ENCODE measurements at places on chromosomes 12 and 14.
A peak's percentile ranks its signal among the peaks of the same experiment; 100 is the strongest.

DNA sequence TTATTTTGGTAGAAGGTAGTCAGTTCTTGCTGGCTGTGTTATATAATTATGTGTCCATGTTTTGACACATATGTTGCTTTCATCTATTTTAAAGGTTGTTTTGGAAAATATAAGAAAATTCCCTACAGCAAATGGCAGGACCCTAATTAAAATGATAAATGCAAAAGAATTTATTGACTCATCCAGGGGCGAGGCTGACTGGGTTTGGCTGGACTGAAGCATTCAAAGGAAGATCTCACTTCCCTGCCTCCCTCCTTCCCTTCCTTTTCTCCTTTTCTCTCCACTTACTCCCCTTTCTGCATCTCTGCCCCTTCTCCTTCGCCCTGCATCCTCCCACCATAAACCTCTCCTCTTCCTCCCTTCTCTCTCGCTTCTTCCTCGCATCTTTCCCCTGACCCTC is 129.6 kb downstream of the SNAPC1 start:
- no peak for DNase-seq

DNA sequence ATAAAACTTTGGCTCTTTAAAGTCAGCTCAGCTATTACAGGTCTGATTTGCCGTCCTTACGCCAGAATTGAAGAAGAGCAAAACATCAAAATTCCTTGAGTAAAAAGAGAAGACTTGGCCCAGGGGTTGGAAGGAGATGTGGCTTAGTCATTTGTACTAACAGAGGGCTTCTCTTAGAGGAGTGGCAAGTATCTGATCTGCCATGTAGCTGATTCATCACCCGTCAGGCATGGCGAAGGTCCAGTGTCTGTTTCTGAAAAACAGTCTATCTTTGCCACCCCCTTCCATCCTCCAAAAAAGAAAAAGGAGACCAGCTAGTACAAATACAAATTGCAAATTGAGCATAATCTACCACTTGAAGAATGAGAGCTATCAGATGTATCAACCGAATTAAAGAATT is 91.9 kb downstream of the RAD52 start:
- DNase-seq, result peak; percentile 14

DNA sequence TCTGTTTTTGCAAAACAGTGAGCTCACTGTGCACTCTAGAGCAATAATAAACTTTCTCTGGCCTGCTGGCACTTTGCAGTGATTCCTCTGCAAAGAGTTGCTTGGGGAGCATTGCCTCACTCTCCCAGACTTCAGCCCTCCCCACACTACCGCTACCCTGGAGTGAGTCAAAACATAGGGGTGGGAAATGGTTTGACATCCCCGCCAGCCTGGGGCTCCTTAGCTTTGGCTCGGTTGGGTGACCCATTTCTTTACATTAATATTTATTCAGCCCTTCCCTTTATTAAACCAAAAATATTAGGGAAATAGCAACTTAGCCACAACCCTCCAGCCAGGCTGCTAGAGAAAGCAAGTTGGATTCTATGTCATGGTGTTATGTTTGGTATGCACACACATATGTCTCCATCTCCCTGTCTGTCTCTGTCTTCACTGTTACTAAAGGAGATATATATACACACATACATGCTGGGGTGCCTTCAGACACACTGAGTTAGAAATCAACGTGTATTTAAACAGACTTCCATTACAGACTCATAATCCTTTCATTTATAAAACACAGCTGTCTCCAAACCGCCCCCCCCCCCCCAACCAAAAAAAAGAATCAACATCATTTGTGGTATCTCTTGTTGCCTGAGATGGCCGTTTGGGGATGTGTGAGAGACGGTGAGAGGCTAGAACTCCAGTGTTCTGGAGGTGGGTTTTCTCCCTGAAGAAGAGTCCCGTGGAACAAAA is 3.4 kb upstream of the IRF2BPL start:
- no peak for DNase-seq

- no peak for DNase-seq
Observed at GRCh38 chr12:52646613-52647012, 5.4 kb downstream of the KRT2 start.

- no peak for DNase-seq
Observed at GRCh38 chr12:91825999-91826398, 319.6 kb downstream of the BTG1 start.

DNA sequence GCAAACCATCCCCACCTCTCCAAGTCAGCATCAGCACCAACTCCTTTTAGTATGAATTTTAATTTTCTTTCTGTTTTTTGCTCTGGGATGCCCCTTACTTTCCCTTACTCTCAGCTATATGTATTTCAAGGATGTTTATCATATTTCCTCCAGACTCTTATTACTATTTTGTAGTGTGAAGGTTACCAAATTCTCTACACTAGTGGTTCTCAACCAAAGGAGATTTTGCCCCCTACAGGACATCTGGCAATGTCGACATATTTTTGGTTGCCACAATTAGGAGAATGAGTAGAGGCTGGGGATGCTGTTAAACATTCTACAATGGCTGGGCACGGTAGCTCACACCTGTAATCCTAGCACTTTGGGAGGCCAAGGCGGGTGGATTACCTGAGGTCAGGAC is 29.1 kb upstream of the SOS2 start:
- peak; percentile 49 for DNase-seq

- no peak for DNase-seq
Observed at GRCh38 chr12:24127919-24128721, 178.7 kb upstream of the SOX5 start.

Measured in dermis microvascular lymphatic vessel endothelial cell (primary cell).